Activated T-helper 1 cell treated with Interleukin-2 at 50 U/mL for 16 hours (primary cell): ENCODE measurements at places on chromosomes 7 and 10.

GRCh38 chr7:103810112-103810744 is 179.2 kb downstream of the RELN start:
- DNase-seq = no peak

- no peak for DNase-seq
Observed at GRCh38 chr10:88489107-88489506, 94.0 kb downstream of the RNLS start.

DNA sequence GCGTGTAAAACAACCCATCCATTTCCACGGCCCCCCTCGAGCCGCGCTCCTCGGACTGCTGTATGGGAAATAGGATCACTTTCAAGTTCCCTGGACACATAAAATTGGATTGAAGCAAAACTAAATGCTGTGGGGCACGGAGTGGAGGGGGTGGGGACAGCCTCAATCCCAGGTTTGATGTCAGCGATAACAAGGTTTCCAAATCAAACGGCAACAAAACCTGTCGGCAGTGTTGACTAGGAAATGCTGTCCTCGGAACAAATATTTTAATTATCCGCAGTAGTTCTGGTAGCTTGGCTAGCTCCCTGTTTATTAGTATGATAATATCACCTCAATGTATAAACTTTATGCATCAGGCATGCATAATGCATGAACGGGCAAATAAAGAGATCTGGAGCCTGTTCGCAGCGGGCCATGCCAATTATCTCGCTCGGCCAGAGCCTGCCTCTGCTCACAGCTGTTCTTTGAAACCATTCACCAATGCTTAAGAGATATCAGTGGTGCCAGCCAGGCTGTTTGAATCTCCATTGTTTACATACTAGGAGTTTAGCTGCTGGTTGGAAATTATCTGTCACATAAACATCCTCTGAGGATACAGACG is 161.1 kb downstream of the PAXIP1 start:
- no peak for DNase-seq

- no peak for DNase-seq
Observed at GRCh38 chr10:99695761-99696160, 36.2 kb downstream of the COX15 start.

DNA sequence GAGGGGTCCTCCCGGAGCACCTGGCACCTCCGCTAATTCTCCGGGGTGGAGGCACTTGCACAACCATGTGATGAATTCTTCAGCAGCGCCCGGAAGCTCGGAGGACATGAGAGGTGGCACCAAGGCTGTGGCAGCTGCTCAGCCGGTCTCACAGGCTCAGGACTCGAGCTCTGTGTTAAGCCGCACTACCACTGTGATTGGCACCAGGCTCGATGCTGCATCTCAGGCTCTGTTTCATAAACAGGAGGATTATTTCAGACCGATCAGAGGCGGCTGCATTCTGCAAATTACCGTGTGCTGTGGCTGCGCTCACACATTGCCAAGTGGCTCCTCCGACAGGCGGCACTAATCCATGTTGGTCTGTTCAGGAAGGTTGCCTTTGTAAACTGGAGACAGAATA is 495.2 kb downstream of the DNAJB6 start:
- no peak for DNase-seq

- no peak for DNase-seq
Observed at GRCh38 chr10:101903827-101904550, 60.4 kb upstream of the KCNIP2 start.

DNA sequence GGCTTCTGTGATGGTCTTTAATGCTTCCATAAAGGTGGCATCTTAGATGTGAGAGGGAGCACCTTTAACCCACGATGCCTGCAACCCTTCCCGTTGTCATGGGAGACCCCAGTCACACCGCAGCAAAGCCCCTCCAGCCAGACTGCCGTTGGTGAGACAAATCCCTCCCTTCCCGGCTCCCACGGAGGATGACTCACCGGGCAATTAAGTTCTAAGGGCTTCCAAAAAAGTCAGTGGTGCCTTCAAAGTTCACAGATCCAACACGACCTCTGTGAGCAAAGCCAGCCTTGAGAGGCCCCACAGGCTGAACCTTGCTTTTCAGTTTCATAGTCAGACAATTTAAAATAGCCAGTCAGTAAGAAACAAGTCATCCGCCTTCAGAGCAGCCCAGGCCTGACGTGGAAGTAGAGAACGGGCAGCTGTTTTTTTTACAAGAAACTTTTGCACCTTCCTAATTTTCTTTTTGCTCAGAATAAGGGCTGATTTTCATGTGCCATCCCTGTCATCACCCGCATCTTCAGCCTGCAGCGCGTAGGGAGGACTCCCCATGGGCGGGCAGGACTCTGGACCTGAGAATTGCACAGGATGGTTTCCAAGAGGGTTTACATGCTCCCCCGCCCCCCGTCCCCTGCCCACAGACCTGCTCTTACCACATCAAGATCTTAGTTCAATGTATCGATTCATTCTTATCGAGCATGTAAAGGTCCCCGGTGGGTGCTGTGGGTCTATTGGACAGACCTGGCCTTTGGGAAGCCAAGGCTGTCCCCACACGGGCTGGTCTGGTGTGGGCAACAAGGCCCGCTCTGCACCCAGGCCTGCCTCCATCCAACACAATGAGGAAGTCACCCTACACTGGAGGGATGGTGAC is 333.9 kb downstream of the DNAJB6 start:
- no peak for DNase-seq

DNA sequence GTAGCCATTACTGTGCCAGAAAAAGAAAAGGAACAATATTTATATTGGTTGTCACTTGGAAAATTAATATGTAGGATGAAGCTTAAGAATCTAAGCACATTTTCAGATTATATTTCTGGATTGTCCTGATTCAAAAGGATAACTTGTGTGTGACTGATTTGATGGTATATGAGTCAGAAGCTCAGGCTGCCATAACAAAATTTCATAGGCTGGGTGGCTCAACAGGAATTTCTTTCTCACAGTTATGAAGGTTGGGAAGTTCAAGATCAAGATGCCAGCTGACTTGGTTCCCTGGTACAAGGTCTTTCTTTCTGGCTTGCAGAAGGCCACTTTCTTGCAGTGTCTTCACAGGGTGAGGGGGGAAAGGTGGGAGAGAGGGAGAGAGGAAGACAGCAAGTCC is 108.5 kb downstream of the ST7 start:
- no peak for DNase-seq

- no peak for DNase-seq
Observed at GRCh38 chr7:116984917-116985316, 31.6 kb downstream of the ST7 start.

- DNase-seq = no peak
Observed at GRCh38 chr10:6279540-6280267, 77.0 kb downstream of the PFKFB3 start.

GRCh38 chr7:63112764-63113712 is 885.6 kb upstream of the ZNF722 start:
- DNase-seq = no peak

- DNase-seq = no peak
Observed at GRCh38 chr10:48247680-48248079, 26.8 kb downstream of the FRMPD2 start.

DNA sequence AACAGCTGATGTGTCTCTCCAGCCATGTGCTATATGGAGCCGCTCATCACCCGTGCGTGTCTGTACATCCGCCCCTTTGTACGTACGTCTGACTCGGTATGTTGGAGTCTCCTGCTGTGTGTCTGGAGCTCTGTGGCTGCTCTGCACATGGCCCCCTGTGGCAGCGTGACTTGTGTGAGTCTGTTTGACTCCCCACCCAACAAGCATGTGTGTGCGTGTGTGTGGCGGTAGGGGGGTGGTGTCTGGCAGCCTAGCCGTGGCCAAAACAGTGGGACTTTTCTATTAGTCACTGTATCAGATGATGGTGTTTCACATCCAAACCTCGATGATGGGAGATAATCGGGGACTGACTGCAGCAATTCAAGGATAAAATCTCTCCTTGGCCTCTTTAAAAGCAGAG is 94.1 kb downstream of the COL13A1 start:
- DNase-seq = no peak

GRCh38 chr10:80078448-80079311 is at the start of gene TMEM254:
TSS of gene TMEM254 (plus strand) at chr10:80078665. CDS start at chr10:80078700, 35 bp downstream.
- peak; percentile 75 for DNase-seq

DNA sequence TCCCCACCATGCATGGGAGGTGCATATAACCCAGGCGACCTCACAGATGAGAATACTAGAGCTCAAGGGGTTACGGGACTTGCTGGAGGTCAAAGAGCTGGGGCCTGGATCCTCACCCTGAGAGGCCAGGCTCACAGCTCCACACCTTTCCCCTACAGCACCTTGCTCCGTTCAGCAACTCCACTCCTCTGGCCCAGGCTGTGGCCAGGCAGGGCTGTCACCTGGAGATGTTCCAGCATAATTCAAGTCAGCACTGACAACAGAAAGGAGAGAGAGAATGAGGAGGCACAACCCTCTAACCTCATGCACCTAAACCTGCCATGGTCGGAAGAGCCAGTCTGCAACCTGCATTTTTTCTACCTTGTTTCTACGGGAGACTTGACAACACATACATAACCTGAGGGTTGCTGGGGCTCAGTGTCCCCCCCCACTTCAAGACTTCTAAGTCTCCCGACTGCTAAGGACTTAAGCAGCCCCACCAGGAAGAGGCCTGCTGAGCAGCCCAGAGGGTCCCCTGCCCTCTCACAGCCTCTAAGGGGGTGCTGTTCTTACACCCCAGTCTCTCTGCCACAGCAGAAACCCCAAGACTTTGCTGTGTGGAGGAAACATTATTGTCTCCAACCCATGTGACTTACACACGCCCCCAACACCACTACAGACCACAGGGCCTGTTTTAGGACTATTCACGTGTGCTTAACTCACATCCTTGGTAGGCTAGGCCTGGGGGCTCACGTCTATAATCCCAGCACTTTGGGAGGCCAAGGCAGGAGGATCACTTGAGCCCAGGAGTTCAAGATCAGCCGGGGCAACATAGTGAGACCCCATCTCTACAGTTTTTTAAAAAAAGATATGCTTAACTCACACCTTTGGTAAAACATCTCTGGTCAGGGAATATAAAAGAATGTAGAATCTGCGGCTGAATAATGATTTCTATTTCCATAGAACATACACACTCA is 175.6 kb downstream of the FAM107B start:
- no peak for DNase-seq

DNA sequence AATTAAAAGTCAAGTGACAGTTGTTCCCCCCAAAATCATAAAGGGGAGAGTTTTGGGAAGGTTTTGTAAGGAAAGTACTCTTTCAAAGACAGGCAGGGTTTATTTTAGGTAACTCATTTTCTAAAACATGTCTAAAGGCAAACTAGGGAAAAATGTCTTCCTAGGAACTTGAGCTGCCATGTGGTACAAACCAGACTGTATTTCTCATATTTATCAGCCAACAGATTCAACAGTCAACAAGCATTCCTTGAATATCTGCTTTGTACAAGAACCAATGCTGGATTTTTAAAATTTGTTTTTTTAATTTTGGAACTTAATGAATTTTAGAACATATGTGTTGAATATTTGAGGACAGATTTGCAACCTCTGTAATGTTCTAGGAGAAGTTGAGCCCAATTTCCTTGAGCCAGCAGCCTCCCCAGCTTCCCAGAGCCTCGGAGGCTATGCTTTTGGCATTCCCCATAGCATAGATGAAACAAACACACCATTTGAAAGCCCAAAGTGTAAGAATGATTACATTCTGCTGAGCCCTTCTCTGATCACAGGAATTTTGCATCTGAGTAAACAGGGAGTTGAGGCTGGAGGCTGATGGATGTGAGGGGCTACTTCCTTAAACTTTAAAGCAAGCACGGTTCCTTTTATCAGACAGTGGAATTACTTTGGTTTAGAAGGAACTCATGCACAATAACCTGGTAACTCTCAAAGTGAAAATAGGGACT is 345.1 kb downstream of the RNLS start:
- no peak for DNase-seq
